ENCODE measurements at places on chromosomes 12 and 14.
A peak's percentile ranks its signal among the peaks of the same experiment; 100 is the strongest.

GRCh38 chr14:31854508-31855075, 222.5 kb upstream of the ARHGAP5 start:
- H3K36me3 ChIP-seq, result peaks cover 12% of the 10 kb centered on the region
- H3K27me3 ChIP-seq, result no peaks in the 10 kb centered on the region
- peaks cover 2% of the 10 kb centered on the region for H3K4me1 ChIP-seq

DNA sequence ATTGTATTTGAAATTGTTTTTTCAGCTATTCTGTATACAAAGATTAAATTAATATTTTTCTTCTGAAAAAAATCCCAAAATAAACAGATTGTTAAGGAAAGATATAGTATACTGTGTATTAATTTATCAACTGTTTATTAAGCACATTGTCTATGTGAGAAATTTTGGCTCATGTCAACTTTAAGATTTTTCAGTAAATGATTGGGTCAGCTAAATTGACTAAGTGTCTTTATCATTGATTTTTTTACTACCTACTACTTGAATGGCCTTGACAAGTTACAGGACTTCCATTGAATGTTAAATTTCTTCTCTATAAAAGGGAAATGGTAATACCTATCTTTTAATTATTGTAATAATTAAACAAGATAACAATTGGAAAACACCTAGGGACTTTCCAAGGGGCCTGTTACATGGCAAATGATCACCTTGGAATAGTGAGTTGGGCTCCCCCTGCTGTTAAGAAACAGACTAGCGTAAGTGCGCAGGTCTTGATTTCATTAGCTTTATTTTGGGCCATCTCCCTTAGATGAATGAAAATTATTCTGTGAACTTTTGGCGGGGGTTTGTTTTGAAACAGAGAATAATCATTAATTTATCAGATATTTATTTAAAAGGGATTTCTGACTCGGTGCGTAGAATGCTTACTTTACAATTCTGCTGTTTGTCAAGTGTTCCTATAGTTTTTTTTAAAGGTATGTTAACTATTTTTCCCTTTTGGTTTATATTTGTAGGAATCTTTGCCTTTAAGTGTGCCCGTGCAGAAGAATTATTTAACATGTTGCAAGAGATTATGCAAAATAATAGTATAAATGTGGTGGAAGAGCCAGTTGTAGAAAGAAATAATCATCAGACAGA, 14.5 kb upstream of the CCT2 start:
- DNase-seq, result peak; percentile 65
- H3K36me3 ChIP-seq, result peaks cover 25% of the 10 kb centered on the region
- no peaks in the 10 kb centered on the region for H3K27me3 ChIP-seq
- H3K27ac ChIP-seq, result no peak overlapping the region

- no peak overlapping the region for H3K4me3 ChIP-seq
- H3K36me3 ChIP-seq, result no peaks in the 10 kb centered on the region
- DNase-seq, result no peak
- H3K4me1 ChIP-seq, result peaks cover 19% of the 10 kb centered on the region
Measured at GRCh38 chr12:52123487-52124186, 44.1 kb downstream of the SMIM41 start.

GRCh38 chr14:35678403-35679028, 130.6 kb downstream of the RALGAPA1 start:
- H3K4me1 ChIP-seq, result no peaks in the 10 kb centered on the region
- H3K27me3 ChIP-seq, result no peaks in the 10 kb centered on the region
- no peak overlapping the region for H3K4me3 ChIP-seq
- DNase-seq, result no peak
- H3K36me3 ChIP-seq, result peaks cover 12% of the 10 kb centered on the region

GRCh38 chr14:94597788-94598187, 14.4 kb upstream of the SERPINA3 start:
- no peak overlapping the region for H3K27ac ChIP-seq
- no peaks in the 10 kb centered on the region for H3K27me3 ChIP-seq
- H3K4me1 ChIP-seq, result no peaks in the 10 kb centered on the region
- H3K4me3 ChIP-seq, result no peak overlapping the region

DNA sequence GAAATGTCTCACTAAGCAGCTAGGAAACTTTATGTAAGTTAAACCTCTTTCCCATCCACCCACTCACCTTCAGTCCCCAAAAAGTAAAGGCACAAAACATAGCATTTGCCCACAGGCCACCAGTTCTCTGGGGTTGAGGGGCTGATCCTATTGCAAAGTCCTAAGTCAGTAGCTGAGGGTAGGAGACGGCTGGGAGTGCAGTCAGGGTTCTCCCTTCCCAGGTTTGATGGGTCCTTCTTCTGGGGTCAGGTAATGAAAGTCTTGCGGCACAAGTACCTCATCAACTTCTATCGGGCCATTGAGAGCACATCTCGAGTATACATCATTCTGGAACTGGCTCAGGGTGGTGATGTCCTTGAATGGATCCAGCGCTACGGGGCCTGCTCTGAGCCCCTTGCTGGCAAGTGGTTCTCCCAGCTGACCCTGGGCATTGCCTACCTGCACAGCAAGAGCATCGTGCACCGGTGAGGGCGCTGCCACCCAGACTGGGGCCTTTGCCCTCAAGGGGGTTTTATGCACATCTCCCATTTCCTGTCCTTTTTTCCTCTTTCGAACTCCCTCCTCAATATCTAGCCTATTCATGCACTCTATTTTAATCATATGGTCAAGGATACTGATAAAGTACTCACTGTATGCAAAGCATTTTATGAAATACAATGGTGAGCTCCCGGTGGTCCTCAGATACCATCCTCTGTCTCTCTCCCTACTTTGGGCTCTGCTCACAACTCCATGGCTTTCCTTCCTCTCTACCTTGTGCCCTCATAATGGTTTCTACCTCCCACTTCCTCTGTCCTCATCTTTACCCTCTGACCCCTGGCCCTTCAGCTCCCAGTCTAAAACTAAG, 986 bp downstream of the TSSK4 start:
- no peak overlapping the region for H3K4me3 ChIP-seq
- no peak overlapping the region for H3K27ac ChIP-seq
- peaks cover 18% of the 10 kb centered on the region for H3K4me1 ChIP-seq
- no peak for DNase-seq
- H3K36me3 ChIP-seq, result peaks cover 88% of the 10 kb centered on the region
- H3K27me3 ChIP-seq, result no peaks in the 10 kb centered on the region

GRCh38 chr12:685388-685787, 22.1 kb upstream of the NINJ2 start:
- DNase-seq, result peak; percentile 92
- H3K27ac ChIP-seq, result peak overlapping the region; percentile 93
- peak overlapping the region; percentile 21 for H3K4me3 ChIP-seq
- no peaks in the 10 kb centered on the region for H3K36me3 ChIP-seq

DNA sequence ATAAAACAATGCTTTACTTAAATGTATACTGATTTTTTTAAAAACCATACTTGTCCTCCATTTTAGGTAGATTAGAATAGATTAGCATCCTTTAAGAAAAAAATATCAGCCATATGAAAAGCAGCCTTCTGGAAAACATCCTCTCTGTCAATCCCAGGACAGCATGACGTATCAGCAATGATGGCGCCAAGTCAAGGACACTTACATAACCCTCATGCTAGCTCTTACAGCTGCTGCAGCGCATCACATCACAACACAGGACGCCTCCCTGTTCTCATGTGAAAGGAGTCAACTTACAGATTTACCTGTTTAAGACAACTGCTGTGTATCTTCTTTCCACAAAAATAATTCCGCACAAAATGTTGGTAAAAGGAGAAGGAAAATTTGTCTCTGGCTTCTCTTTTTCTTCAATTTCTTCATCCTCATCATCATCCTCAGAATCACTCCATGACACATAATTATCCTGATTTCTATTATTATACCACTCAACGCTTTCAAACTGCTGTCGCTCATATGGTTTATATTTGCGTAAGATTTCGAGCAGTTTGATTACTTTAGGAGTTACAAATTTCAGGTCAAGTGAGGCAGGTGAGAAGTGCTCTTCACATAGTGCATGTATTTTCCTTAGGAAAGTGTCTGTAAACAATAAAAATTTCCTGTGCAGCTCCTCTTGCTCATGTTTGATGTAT, 33.3 kb downstream of the DICER1 start:
- H3K4me3 ChIP-seq, result no peak overlapping the region
- H3K27me3 ChIP-seq, result no peaks in the 10 kb centered on the region
- H3K36me3 ChIP-seq, result peaks cover 45% of the 10 kb centered on the region
- DNase-seq, result no peak
- H3K27ac ChIP-seq, result no peak overlapping the region

DNA sequence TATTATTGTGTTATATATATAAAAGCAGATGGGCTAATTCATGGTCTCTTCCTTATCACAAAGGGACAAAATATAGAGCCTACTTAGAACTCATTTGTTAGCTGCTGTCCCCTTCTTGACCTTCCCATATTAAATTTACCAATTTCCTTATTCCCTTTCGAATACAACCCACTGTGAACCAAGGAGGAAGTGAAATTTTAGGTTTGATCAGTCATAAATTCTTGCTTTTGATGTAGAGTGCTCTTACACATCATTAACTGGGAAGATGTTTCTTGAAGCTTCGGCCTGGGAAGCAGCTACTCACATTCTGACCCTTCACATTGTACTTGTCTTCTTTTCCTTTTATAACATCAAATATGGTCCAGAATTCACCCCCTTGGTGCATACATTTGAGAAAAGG, 579.0 kb downstream of the LRFN5 start:
- no peaks in the 10 kb centered on the region for H3K4me1 ChIP-seq
- no peak overlapping the region for H3K4me3 ChIP-seq
- H3K27ac ChIP-seq, result no peak overlapping the region
- H3K36me3 ChIP-seq, result no peaks in the 10 kb centered on the region

- no peak overlapping the region for H3K27ac ChIP-seq
- no peaks in the 10 kb centered on the region for H3K36me3 ChIP-seq
- no peak for DNase-seq
- H3K27me3 ChIP-seq, result no peaks in the 10 kb centered on the region
- H3K4me1 ChIP-seq, result peaks cover 8% of the 10 kb centered on the region
- no peak overlapping the region for H3K4me3 ChIP-seq
Measured at GRCh38 chr12:127287256-127287655, 979.7 kb upstream of the TMEM132C start.

- DNase-seq, result no peak
- peak within 1 kb of the TSS; percentile 47 for H3K4me3 ChIP-seq
- no peak within 1 kb of the TSS for H3K27ac ChIP-seq
- H3K27me3 ChIP-seq, result peaks cover 28% of the 10 kb centered on the region
Measured at GRCh38 chr14:22836301-22837113, at the start of gene MMP14. TSS of gene MMP14 (plus strand) at chr14:22836585. CDS start at chr14:22836818, 233 bp downstream.

- peaks cover 5% of the 10 kb centered on the region for H3K4me1 ChIP-seq
- peak; percentile 84 for DNase-seq
- H3K27me3 ChIP-seq, result peaks cover 19% of the 10 kb centered on the region
- no peak within 1 kb of the TSS for H3K27ac ChIP-seq
Measured at GRCh38 chr14:59576332-59577294, at the start of gene CCDC175. TSS of gene CCDC175 (minus strand) at chr14:59576812. CDS start at chr14:59576775, 37 bp downstream.

- H3K4me1 ChIP-seq, result no peaks in the 10 kb centered on the region
- H3K36me3 ChIP-seq, result no peaks in the 10 kb centered on the region
- H3K27me3 ChIP-seq, result no peaks in the 10 kb centered on the region
- no peak overlapping the region for H3K27ac ChIP-seq
- H3K4me3 ChIP-seq, result no peak overlapping the region
- no peak for DNase-seq
Measured at GRCh38 chr12:131122631-131123030, 168.9 kb downstream of the ADGRD1 start.

- no peak overlapping the region for H3K4me3 ChIP-seq
- no peaks in the 10 kb centered on the region for H3K27me3 ChIP-seq
- H3K36me3 ChIP-seq, result no peaks in the 10 kb centered on the region
- peak; percentile 39 for DNase-seq
Measured at GRCh38 chr12:64256166-64256800, 34.2 kb upstream of the KICS2 start.

GRCh38 chr14:60514741-60515491, 6.0 kb downstream of the SIX6 start:
- H3K27ac ChIP-seq, result no peak overlapping the region
- H3K4me1 ChIP-seq, result peaks cover 13% of the 10 kb centered on the region
- H3K36me3 ChIP-seq, result no peaks in the 10 kb centered on the region
- H3K27me3 ChIP-seq, result peaks cover 73% of the 10 kb centered on the region

DNA sequence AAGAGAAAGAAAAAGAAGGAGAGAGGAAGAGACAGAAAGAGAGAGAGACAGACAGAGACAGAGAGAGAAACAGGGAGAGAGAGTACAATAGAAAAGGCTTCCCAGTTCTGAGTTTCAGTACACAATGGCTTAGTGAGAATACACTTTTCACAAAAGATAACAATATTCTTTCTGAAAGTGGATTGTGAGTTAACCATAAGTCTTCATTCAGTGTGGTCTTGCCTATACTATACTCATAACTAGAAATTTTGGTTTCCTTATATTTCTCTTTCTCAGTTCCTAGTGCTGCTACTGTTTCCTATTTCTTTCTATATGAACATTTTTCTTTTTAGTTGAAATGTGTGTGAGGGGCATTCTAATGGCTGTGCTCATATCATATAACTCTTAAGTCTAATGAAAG, 9.3 kb downstream of the CD163L1 start:
- peaks cover 5% of the 10 kb centered on the region for H3K4me1 ChIP-seq
- H3K4me3 ChIP-seq, result no peak overlapping the region
- no peaks in the 10 kb centered on the region for H3K36me3 ChIP-seq
- H3K27me3 ChIP-seq, result peaks cover 21% of the 10 kb centered on the region
- no peak for DNase-seq
- no peak overlapping the region for H3K27ac ChIP-seq

DNA sequence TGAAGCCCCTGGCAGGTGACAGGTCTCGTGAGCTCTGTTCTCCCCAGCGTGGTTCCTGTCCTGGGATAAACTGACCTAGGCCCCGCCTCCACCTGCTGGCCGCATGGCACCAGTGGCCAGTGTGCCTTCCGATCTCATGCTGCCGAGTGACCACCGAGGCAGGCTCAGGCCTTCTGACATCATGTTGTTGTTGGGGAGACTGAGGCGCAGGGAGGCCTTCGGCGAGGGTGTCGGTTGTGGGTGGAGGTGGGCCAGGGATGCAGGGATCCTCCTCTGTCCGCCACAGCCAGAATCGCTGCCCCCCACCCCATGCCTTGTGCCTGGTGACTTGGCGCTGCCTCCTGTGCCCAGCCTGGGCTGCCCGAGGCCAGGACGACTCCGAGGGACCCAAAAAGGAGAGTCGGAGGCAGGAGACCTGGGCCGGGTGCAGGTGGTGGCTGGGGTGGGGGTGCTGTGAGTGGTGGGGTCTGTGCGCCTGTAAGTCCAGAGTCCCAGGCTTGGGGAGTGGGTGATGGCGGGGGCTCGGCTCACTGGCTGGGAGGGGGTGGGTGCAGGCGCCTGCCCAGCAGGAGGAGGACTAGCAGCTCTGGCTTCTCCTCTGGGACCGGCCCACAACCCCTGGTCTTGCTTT, 24.3 kb downstream of the ASPG start:
- peak overlapping the region; percentile 46 for H3K27ac ChIP-seq
- H3K4me1 ChIP-seq, result no peaks in the 10 kb centered on the region
- H3K4me3 ChIP-seq, result no peak overlapping the region
- no peak for DNase-seq
- H3K36me3 ChIP-seq, result no peaks in the 10 kb centered on the region

GRCh38 chr12:47221256-47222023, 141.7 kb upstream of the AMIGO2 start:
- peaks cover 75% of the 10 kb centered on the region for H3K36me3 ChIP-seq
- H3K27me3 ChIP-seq, result no peaks in the 10 kb centered on the region
- DNase-seq, result no peak
- peaks cover 67% of the 10 kb centered on the region for H3K4me1 ChIP-seq
- peak overlapping the region; percentile 44 for H3K4me3 ChIP-seq
- H3K27ac ChIP-seq, result peak overlapping the region; percentile 72

Measured in activated CD4-positive, alpha-beta T cell treated with anti-CD3 and anti-CD28 coated beads, Interleukin-2, amount 10 ng/mL, durations not matched to agents 7 days and 5 days (primary cell).